GM04504 (cell line): ENCODE measurements at places on chromosomes 6 and 20.

DNA sequence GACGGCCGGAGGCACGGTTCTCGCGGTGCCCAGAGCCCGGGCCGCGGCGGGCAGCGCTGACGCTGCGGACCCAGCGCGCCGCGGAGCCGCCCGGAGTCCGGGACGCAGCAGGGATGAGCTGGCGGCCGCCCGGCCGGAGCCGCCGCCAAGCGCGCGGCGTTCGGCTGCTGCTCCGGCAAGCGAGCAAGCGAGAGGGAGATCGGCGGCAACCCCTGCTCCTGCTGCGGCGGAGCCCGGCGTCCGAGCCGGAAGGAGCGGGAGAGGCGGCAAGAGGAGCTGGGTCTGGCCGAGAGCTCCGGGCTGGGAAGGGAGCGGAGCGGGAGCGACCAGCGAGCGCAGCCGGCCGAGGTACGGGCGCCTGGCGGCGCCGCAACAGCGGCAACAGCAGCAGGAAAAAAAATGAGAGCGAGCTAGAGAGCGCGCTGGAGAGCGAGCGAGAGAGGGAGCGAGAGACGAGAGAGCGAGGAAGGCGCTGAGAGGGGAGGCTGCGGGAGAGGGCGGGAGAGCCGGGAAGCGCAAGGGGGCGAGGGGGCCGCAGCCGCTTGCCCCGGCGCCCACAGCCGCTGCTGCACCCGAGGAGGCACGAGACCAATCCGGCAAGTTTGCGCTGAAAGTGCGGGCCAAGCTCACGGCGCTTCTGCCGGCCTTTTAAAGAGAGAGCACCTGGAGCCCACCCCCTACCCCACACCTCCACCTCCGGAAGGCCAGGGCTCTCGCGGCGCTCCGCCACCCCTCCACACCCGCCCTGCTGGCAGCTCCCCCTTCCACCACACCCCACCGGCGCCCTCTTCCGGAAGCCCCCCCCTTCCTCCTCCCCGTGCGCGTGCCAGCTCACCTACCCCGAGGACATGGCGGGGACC, 496 bp downstream of the GRM4 start:
- DNase-seq = peak; percentile 26

GRCh38 chr6:84764332-84765049, at the start of gene TBX18:
TSS of gene TBX18 (minus strand) at chr6:84764598. CDS start at chr6:84764181, 417 bp downstream.
- peak; percentile 96 for DNase-seq

DNA sequence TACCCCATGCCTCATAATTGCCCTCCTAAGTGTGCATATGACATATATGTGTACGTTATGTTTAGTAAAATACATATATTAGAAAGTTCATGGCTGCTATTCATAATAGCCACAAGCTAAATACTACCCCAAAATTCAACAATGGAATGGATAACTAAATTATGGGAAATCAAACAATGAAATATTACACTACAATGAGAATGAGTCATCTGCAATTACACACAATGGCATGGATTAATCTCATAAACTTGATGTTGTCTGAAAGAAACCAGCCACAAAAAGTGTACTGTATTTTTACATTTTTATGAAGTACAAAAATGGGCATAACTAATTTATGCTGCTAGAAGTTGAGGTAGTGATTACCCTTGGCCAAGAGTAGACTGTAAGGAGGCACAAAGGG, 477.0 kb downstream of the HAO1 start:
- DNase-seq = no peak

- no peak for DNase-seq
Observed at GRCh38 chr20:32505723-32506473, 79.2 kb downstream of the NOL4L start.

GRCh38 chr6:1285956-1286355, 25.9 kb upstream of the FOXQ1 start:
- DNase-seq = peak; percentile 53

DNA sequence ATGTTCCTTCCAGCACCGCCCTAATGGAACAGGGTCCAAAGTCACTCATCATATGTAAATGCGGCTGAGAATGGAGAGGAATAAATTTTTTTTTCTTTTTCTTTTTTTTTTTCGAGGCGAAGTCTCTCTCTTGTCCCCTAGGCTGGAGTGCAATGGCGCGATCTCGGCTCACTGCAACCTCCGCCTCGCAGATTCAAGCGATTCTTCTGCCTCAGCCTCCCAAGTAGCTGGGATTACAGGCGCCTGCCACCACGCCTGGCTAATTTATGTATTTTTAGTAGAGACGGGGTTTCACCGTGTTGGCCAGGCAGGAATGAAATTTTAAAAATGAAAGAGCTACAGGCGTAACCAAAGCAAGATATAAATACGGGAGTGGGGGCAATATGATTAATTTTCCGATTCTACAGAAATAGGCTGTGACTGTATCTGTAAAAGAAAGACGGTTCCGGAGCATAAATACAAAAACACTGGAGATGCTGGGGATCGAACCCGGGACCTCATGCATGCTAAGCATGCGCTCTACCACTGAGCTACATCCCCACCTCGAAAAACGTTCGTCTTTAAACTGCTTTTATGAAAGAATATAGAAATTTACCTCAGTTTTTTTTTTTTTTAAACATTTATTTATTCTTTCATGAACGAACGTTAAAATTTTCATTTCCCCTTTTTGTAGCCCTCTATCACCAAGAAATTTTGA, 132.2 kb downstream of the GPX5 start:
- DNase-seq = no peak

DNA sequence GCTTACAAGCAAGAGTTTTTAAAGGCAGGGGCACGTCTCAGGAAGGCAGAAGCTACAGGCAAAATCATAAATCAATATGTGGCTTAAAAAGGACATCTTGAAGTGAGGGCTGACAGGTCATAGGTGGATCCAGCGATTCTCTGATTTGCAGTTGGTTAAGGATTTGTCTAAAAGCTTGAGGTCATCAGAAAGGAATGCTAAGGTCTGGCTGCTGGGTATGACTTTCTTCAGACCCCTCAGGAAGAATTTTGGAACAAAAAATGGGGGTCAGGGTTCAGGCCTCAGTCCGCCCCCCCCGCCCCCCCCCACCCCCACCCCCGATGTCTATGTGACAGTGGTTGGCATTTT, 261.9 kb downstream of the CDH4 start:
- DNase-seq = no peak

GRCh38 chr6:110041126-110041525, 63.0 kb downstream of the GPR6 start:
- no peak for DNase-seq
